ENCODE measurements at places on chromosomes 12 and 14.

GRCh38 chr14:49538852-49539251 is 47.3 kb downstream of the RPS29 start:
- DNase-seq, result no peak

- DNase-seq, result no peak
These were observed 40.2 kb upstream of the APPL2 start for GRCh38 chr12:105275997-105276733.

- DNase-seq, result no peak
These were observed 455.0 kb downstream of the PCNX1 start for GRCh38 chr14:71362282-71362681.

DNA sequence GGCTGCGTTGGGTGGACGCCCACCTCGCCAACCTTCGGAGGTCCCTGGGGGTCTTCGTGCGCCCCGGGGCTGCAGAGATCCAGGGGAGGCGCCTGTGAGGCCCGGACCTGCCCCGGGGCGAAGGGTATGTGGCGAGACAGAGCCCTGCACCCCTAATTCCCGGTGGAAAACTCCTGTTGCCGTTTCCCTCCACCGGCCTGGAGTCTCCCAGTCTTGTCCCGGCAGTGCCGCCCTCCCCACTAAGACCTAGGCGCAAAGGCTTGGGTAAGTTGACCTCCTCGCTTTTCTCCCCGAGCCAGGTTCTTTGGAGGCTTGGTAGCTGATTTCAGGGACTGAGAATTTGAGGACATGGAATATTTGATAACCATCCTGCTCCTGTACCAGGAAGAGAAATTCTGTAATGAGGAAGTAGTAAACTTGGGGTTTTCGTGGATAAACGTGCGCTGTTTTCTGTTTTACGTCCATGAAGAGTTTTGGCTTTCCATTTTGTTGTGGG is 530 bp downstream of the APAF1 start:
- peak; percentile 33 for DNase-seq

DNA sequence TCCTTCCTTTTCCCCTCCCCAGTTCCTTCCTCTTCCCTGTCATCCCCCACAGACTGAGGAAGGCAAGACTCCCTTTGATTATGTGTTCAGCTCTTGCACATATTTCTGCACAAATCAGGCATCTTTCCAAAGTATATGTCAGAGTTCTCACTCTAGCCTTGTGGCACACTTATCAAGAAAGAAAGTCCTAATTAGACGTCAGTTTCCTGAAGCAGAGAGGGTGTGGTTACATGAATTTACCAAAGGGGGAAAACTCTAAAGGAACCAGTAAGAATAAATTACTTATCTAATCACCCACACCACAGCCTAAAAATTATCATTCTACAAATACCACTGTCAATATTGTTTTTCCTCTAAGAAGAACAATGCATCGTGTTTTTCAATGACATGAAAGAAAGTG is 120.7 kb upstream of the GRIP1 start:
- DNase-seq, result no peak

- DNase-seq, result no peak
These were observed 37.5 kb downstream of the CDC42BPB start for GRCh38 chr14:103019826-103020225.

- DNase-seq, result no peak
These were observed 7.9 kb upstream of the RBM19 start for GRCh38 chr12:113974006-113974405.

DNA sequence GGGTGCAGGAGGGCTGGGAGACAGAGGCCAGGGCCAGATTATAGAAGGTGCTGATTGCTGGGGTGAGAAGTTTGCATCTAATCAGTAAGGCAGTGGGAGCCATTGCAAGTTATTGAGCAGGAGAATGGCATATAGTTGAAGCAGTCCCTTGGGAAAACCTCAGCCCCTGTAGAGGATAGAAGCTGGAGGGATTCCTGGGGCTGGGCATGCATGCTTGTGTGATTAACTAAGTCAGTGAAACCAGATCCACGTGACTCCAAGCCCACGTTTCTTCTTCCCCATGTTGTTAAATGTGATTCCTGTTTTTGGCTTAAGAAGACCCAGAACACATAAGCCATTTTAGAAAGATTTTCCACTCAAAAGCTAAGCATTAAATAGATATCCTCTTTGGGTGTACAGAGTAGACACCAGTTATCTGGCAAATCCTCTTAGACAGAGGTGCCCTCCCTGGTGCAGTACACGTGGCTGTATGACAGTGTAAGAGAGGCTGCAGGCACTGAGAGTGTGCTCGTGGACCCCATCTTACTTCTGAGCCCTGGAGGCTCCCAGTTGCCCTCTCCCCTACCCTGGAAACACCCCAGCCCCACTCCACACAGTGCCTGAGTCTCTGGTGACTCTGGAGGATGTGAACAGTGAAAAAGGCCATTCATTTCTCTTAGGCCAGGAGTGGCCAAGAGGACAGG is 3.2 kb downstream of the C14orf132 start:
- DNase-seq, result no peak

GRCh38 chr12:43832463-43833168 is 3.3 kb upstream of the TMEM117 start:
- no peak for DNase-seq

DNA sequence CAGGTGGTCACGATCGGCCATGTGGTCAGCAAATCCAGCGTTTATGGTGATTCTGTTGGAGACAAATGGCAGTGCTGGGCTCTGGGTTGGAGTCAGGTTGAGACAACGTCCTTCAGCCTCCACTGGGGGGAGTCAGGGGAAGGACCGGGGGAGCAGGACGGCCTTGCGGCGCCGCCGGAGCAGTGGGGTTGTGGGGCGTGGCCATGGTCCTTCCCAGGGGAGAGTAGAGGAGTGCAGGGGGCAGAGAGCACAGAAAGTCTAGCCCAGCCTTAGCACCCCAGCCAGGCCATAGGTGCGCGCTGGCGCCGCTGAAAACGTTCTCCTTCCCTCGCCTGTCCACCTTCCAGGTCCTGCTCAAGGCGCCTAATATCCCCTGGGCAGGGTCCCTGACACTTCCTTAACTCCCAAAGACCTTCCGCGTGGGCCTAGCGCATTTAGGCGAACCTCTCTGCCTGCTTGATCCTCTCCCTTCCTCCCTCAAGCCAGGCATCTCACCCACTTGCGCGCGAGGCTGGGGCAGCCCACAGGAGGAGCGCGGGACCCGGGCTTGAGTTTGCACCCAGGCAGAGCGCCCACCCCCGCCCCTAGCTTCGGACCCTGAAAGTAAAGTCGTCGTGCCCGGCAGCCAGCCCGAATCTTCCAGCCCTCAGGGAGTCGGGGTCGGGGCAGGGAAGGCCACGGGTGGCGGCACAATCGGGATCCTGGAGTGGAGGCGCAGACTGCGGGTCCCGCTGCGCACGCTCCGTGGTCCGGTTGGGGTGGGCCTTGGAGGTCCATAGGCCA is 3.1 kb upstream of the KIF26A start:
- no peak for DNase-seq

DNA sequence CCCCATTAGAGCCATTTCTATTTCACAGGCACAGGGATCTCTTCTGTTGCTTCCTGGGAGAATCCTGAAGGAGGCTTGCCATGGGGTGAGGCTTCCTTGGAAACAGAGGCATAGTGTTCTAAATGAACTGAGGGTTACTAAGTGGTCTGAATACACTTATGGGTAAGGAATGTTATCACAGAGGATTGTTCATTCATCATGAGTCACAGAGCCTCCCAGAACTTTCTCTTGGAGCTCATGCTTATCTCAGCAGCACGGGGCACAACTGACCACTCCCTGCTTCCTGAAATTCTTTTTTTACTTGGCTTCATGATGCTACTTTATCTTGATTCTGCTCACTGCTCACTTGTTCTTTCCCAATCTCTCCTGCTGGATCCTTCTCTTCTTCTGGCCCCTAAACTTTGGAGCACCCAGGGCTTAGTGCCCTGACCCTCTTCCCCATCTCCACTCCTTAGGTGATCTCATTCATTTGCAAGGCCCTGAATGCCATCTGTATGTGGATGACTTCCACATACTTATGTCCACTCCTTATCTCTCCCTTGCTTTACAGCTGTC is 57.9 kb downstream of the ANO6 start:
- no peak for DNase-seq

DNA sequence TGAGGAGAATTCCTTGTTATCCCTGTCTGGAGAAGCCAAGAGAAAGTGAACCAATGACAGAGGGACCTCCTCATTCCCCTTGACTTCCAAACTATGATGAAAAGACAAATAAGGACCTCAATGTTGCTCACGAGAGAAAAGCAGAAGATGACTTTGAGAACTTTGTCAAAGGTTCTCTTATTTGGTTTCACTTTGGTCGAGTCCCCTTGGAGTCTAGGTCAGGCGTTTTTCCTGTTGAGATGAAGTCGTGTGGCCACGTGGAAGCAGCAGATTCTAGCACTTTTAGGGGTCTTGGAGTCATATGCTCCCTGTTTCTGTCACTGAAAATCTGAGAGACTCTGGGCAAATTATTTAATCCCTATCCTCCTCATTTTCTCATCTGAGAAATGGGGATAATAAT is 33.8 kb upstream of the COL2A1 start:
- no peak for DNase-seq

DNA sequence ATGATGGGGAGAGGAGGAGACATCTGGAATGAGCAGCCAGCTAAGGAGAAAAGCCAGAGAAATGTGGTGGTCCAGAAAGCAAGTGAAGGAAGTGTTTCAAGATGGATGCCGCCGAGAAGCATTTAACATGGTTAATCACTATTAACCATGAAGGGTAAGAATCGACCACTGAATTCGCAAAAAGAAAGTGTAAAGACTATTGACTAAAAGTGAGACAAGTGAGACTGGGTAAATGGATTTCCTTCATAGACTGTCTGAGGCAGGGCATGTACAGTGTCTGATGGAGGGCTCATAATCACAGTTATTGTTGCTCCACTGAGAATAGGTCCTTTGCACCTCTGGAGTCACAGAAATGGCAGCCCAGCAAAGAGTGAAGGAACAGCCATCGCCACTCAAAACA is 25.3 kb upstream of the CLMN start:
- DNase-seq, result no peak

GRCh38 chr12:65472079-65472478 is 193.6 kb downstream of the MSRB3 start:
- DNase-seq, result no peak

DNA sequence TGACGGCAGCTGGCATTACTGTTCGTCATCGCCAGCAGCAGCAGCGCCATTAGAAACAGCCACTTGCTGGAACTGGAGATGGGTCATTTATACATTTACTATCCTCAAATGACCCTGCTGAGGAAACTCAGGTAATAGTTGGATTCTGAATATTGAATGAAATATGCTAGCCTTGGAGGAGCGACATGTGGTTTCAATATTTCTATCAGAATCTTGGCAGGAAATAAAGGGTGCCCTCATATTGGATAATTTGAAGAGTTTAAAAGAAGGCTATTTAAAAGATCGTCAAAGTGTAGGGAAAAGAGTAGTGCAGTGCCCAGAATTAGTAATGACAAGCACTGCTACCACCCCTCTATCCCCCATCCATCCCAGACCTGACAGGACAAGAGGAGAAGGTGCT is 109.6 kb upstream of the CPM start:
- DNase-seq, result no peak

DNA sequence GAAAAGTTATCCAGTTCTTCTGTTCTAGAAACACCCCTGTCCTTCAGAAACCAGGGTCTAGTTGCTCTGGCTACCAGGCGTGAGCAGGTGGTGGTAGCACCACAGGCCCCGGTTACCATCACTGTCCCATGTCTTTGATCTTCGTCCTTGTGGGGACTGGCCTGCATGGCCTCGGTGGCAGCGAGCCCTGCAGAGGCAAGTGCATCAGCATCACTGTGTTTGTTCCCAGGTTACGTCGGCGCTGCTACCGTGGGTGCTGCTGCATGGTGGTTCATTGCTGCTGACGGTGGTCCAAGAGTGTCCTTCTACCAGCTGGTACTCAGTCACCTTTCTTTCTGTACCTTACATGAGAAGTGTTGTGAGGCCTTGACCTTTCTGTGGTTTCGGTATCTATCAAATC is 58.9 kb downstream of the ANAPC7 start:
- DNase-seq, result no peak
